ENCODE measurements at places on chromosomes 4 and X.

DNA sequence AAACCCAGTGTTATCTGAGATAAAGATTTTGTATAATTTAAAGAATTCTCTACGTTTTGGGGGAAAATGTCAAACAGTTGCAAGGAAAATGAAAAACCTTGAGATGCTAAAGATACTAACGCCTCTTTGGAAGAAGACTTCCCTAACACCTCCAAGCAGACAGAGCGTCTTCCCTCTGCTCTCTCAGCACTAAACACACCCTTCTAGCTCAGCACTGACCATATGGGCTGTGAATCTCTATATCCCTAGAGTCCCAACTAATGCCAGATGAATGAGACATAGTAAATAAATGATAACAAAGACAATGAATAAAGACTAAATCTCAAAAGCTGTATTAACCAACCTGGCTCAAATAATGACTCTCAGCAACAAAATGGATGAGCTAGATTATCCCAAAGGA, 13.3 kb downstream of the FUNDC1 start:
- DNase-seq: no peak

DNA sequence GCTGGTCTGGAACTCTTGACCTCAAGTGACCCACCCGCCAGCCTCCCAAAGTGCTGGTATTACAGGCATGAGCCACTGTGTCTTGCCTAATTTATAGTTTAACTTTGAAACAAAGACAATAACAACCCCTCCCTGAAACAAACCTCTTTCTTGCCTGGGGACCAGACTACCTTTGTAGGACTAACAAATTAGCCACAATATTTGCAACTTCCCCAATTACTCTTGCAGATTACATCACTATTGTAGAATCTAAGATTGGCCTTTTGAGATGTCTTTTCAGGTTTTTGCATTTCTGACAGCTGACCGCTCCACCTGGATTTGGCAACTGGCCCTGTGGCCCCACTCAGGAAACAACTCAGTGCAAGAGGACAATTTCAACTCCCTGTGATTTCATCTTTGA, 84.8 kb downstream of the AKAP4 start:
- no peak for DNase-seq

DNA sequence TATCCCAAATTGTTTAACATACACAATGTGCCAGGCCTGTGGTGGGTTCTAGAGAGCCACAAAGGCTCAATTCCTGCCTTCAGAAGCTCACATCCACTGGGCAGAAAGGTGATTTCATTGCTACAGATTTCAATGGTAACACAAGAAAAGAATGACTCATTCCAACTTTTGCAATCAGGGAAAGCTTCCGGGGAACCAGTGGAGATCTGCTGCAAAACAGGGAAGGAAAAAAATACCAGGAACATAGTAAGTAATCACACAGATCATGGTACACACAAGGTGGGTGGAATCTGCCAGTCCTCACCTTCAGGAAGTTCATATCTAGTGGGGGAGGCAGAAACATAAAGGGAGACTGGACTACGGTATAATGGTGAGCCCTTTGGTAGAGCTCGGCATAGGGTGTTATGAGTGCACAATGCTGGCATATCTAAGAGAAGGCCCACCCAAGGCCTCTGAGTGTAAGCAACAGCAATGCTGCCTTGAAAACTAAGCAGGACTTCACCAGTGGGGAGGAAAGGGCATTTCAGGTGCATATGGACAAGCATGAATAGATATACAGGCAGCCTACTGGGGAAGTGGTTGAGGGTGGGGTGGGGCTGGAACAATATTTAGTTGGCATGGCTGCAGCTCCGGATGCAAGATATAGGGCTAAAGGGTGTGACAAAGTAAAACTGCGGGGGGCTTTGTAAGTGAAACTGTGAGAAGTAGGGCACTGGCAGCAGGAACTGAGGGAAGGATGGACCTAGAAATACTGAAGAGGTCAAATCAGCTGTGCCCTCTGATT, 24.2 kb downstream of the GPRIN3 start:
- DNase-seq: no peak

GRCh38 chrX:74493806-74494205, 72.5 kb downstream of the SLC16A2 start:
- DNase-seq: peak; percentile 11

- no peak for DNase-seq
These were observed 84.0 kb downstream of the NAA11 start for GRCh38 chr4:79241846-79242245.

DNA sequence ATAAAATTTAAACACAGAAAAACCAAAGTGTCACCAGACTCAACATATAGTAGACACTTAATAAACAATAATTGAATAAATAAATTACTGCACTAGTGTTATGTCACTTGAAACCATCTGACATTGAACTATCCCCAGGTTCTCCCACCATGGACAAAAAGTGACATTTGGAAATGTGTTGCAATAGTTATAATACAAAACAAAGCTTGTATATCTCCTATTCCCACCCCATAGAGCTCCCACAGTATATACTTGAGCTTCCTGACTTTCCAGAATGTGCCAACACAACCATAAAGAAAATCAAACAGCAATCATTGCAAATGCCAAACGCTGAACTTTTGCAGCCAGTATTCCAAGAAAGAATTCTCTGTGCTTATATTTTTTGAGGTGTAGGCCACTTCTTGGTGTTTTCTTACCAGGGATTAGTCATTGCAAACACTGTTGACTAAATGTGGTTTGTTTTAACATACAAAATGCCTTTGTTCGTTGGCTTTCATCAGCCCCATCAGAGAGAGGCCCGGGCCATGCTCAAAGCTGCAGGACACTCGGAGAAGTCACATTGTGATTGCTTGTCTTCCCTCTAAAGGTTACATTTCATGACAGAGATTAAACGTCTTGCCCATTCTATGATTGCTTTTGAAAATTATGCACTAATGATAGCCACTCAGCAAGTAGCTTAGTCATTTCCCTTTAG, 33.8 kb downstream of the PPARGC1A start:
- no peak for DNase-seq

DNA sequence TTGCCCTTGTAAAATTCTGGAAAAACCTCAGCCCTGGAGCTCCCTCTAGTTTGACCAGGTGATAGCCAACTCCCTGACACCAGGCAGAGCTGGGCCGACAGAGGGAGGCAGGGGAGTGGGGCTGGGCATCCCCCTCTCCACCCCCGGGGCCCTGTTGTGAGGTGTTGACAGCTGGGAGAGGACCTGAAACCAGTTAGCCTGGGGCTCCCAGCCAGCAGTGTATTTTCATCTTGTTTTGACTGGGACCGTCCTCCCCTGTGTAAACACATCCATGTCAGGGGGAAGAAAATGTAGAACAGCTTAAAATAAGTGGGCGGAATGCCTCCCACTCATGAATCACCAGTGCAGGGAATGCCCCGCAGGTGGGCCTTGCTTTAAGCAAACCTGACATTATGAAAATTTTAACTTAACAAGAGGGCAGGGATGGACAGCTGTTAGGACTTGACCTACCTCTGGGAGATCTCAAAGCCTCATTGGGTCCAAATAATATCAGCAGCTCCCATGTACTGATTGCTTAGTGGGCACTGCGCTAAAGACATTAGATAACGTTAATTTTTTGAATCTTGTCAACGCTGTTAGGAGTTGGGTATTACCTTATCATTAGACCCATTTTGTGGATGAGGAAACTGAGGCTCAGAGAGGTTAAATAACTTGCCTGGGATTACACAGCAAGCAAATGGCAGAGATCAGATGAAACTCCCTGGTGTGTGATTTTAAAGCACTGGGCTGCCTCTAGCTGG, 45.9 kb downstream of the TSC22D3 start:
- peak; percentile 24 for DNase-seq

- DNase-seq: no peak
These were observed 25.2 kb downstream of the NYX start for GRCh38 chrX:41472231-41472815.

GRCh38 chr4:159770401-159770800, 667.5 kb downstream of the RAPGEF2 start:
- no peak for DNase-seq

- no peak for DNase-seq
These were observed 80.9 kb upstream of the TLR3 start for GRCh38 chr4:185987961-185988627.

GRCh38 chrX:47148946-47149345, 3.9 kb downstream of the RBM10 start:
- no peak for DNase-seq

Measured in WTC11 (cell line).